ENCODE measurements at places on chromosomes 6 and 20.
A peak's percentile ranks its signal among the peaks of the same experiment; 100 is the strongest.

DNA sequence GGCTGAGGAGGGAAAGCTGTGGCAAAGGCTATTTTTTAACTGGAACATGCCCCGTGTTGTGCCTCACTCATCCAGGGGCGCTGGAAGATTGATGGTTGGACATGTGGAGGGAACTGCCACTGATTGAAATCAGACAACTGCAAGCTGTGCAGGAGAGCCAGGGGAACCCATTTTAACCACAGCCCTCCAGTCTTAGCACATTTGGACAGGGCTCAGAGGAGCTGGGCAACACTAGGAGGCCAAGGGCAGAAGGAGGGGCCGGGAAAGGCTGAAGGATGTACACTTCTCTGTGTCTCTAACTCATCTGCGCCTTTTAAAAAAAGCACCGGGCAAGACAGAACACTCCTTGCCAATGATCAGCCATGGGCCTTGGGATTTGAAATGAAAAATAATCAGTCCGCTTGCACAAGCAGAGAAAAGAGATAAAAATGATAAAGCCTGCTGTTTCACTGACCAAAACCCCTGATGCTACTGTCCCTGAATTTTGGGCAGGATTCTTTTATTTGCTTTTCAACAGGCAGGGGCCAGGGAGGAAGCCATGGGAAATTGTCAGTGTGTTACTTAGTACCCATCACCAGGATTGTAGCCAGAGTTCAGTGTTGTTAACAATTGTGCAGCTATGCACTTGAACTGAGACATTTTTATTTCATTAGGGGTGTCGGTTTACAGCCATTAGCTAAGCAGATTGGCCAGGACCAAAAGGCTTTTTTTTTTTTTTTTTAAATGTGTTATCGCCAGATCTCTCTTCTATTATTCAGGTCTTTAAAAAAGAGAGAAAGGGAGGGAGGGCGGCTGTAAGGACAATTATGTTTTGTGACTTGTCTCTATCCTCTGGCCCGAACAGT is 109.3 kb upstream of the EYA4 start:
- peak; percentile 18 for DNase-seq

GRCh38 chr6:147561726-147562125 is 53.2 kb downstream of the SAMD5 start:
- DNase-seq: peak; percentile 55

DNA sequence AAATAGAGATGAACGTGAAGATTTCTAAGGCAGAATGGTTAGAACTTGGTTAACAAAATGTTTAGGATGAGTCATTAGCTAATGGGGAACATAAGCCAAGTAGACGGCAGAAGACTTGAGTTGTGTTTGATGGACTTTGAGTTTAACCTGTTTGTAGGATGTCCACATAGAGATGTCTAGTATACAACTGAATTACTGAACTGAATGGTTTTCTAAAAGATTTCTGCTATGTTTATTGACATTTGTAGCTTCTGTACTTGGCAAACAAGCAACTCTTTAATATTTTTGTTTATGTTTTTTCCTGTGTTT is 54.5 kb upstream of the DYNLRB1 start:
- DNase-seq: no peak

DNA sequence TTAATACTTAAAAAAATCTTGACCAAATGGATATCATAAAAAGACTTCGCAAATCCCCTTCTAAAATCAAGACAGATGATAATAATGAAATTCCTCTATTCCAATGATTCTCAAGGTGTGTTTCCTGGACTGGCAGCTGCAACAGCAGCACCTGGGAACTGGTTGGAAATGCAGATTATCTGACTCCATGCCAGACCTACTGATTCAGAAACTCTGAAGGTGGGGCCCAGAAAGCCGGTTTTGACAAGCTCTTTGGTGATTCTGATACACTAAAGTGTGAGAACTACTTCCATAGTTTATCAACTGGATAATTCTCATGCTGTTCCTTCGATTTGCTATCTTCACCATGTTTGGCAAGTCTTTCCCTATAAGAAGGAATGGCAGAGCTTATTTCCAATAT is 252.1 kb downstream of the COL12A1 start:
- DNase-seq: no peak

- DNase-seq: no peak
Observed at GRCh38 chr6:134047673-134048072, 4.8 kb downstream of the SLC2A12 start.

DNA sequence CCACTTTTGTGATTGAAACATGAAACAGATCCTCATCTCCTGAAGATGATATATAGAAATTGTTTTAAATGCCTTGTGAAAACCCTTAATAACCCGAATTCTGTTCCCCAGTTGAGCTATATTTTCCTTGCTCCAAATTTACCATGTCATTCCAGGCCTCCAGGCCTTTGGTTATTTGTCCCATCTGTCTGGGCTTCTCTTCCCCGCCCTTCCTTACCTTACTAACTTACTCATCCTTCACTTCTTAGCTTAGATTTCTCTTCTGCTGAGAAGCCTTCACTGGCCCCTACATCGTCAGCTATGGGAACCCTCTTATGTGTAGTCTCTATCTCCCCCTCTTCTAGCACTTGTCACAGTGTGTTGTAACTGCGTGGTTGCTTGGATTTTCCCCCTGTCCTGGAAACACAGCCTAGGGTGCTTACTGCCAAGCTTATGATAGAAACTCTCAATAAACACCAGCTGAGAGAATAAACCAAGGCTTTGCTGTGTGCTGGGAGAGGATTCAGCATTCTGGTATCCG is 68.6 kb downstream of the SGK1 start:
- DNase-seq: no peak

GRCh38 chr20:9444921-9445320 is 69.5 kb upstream of the LAMP5 start:
- no peak for DNase-seq

GRCh38 chr6:157281570-157281969 is 41.7 kb downstream of the TMEM242 start:
- DNase-seq: no peak

DNA sequence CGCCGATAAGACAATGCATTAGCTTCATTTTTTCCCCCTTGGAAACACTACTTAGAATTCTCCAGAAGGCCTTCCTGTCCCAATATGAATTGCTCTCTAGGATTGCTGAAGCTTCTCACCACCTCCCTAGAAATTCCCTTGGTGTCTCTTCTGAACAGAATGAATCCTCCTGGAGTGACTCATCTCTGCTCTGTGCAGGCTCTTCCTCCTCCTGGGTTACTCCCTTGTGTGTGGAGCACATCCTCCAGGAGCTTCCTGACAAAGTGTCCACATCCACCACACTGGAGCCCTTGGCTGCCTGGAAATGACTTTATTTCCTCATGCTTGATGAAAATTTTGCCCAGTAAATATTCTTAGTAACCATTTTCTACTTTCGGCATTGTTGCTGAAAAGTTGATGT is 54.4 kb downstream of the DTNBP1 start:
- peak; percentile 87 for DNase-seq

GRCh38 chr20:16317445-16318362 is 255.5 kb downstream of the KIF16B start:
- no peak for DNase-seq

DNA sequence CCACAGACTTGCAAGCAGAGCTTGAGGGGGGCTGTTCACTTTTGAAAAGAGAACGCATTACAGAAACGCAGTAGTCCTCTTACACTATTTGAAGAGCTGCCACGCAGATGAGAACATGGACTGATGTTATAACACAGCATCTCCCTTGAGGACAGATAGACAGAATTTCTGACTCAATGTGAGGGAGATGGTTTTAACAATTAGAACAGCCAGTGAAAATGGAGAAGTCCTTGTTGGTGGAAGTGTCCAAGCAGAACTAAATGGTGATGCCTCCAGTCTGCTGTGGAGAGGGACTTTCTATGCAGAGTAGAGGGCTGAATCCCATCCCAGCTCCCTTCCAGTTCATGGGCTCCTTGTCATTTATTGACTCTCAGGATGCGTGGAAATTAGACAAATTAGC is 100.0 kb downstream of the RREB1 start:
- no peak for DNase-seq

GRCh38 chr20:4685923-4686221 is 35.8 kb upstream of the PRND start:
- DNase-seq: no peak

- no peak for DNase-seq
Observed at GRCh38 chr20:13574071-13574470, 64.7 kb downstream of the TASP1 start.

DNA sequence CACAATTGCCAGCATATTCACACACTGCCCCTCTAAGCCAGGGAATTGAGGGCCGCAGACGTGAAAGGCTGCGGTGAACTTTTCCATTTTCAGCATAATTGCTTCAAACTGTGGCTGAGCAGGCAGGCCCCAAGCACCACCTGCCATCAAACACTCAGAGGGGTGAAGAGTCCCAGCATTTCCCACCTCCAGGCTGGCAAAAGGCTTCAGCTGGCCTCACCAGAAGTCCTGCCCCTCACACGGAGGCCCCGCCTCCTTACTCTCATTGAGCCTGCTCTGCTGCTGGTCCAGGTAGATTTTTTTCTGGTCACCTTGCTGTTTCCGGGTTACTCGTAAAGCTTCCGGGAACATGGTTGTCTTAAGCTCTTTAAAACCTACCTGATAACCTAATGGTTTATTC is 52.0 kb upstream of the PRELID3B start:
- no peak for DNase-seq

DNA sequence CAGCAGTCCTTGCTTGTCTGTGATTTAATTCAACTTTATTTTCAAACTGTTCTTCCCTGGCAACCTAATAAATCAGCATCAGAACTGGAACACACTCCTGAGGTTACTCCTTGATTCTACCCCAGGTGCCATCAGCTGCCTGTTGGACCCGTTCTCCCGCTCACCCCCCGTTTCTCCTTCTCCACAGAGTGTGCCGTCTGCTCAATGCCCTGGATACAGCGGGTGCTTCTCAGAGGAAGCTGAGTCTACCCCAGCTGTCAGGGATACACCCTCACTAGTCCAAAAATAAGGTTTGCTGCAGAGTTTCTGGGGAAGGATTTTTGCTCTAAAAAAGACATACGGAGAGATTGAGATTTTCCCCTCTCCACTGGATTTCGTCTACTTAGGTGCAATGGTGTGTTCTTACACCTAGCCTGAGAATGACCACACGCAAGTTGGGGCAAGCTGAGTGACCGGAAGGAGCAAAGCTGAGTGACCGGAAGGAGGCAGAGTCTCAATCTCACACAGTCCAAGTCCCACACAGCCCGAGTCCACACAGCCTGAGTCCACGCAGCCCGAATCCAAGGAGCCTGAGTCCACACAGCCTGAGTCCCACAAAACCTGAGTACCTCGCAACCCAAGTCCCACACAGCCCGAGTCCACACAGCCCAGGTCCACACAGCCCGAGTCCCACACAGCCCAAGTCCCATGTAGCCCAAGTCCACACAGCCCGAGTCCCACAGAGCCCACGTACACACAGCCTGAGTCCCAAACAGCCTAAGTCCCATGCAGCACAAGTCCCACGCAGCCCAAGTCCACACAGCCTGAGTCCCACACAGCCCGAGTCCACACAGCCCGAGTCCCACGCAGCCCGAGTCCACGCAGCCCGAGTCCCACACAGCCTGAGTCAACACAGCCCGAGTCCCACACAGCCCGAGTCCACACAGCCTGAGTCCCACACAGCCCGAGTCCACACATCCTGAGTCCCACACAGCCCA is 58.6 kb upstream of the DACT2 start:
- no peak for DNase-seq

DNA sequence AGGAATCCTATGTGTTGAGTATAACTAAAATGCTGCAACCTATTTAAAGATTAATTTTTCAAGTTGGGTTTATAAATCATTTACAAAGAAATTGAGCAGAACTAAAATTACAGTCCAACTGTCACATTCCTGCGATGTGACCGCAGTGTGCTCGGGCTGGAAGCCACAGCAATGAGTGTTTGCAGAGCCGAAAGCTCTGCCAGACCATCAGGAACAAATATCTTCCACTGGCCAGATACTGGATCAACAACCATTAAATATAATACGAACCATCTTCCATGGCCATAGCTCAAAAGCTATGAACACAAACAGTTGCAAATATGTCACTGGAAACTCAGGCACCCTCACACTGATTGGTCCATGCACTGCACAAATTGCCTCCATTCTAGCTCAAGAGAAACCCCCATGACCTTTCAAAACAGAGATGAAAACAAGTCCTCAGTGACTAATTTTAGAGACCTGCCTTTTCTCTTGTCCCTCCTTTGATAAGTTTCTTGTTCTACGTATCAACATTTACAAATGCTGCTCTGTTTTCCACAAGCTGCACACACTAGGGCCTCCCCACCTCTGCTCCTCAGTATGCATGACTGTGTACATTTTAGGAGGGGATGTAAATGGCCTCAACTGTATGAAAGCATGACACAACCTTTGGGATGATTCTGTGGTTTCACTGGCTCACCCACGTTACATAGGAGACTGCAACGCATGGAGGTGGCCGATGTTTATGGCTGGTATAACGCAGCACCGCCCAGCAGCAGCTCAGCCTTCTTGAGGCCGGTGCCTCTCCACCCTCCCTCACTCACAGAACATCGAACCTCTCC is 171.7 kb downstream of the WDR27 start:
- peak; percentile 96 for DNase-seq

DNA sequence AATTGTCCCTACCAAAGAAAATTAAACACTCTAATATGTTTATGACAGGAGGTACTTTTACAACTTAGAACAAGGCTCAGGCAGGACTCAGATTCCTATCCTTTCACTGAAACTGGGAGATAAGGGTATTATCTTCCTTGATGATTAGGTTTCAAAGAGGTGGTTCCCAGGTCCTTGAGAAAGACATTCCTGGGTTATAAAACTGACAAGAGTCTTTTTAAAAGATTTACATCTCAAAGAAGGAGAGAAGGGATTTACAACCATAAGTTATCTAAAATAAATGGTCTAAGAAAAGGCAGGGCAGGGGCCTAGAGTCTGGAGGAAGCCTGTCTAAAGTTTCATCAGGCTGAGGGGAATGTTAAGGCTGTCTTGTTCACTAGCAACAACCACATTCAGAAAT is 1492.5 kb downstream of the HACE1 start:
- DNase-seq: no peak

GRCh38 chr6:127205036-127205435 is 61.6 kb upstream of the RNF146 start:
- DNase-seq: no peak

DNA sequence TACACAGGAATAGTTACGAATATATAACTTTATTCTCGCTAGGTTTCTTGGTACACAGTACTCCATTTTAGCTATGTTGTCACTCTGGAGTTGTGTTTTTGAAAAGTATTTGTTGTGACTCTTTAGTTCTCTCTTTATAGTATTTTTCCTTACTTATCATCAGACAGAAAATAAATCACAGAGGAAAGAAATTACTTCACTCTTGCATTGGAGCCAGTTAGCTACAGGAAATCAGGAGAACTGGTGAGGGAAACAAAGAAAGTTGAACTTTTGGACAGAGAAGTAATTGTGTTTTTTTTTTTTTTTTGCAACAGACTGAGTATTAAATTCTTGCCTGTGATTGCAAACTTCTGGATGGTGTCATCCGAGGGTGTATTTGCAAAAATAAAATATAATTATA is 33.9 kb downstream of the DSE start:
- DNase-seq: no peak

GRCh38 chr6:52507557-52508260 is 69.2 kb downstream of the TRAM2 start:
- DNase-seq: peak; percentile 83

- no peak for DNase-seq
Observed at GRCh38 chr20:44830995-44831394, 20.6 kb upstream of the RIMS4 start.

Measured in fibroblast of skin of right quadriceps (primary cell).